ENCODE measurements at places on chromosomes 4 and X. TPM values are rescaled to one million over a fixed set of nuclear protein-coding genes. Genes with fewer than 3 reads are reported as not detected.

Gene SUPT20HL1
- not detected for total RNA-seq

Gene TCP11X2
- not detected for total RNA-seq

Gene GLOD5
- not detected for total RNA-seq

Gene ADRA2C
- total RNA-seq = 1.9 TPM

Gene ODAPH
- total RNA-seq = 1.1 TPM

Gene SSX4
- not detected for total RNA-seq

Gene PPARGC1A
- total RNA-seq = 3.7 TPM

Data from mesothelial cell of epicardium (in vitro differentiated cells).